ENCODE measurements at places on chromosomes 13 and 19. TPM values are rescaled to one million over a fixed set of nuclear protein-coding genes. Genes with fewer than 3 reads are reported as not detected.

The BRME1 gene
- total RNA-seq, result not detected

The IFNL1 gene
- not detected for total RNA-seq

The PRSS57 gene
- not detected for total RNA-seq

The C13orf46 gene
- 4.8 TPM for total RNA-seq

The GPR4 gene
- total RNA-seq, result 14.0 TPM

The CGB5 gene
- not detected for total RNA-seq

The HIF3A gene
- 591 TPM for total RNA-seq

The NALCN gene
- total RNA-seq, result 18.5 TPM

The NRTN gene
- total RNA-seq, result 0.85 TPM

The CRB3 gene
- not detected for total RNA-seq

The SHC2 gene
- total RNA-seq, result 51.2 TPM

The P2RY11 gene
- total RNA-seq, result 10.5 TPM

All from ascending aorta (tissue), 2 donors.